Stimulated activated CD8-positive, alpha-beta memory T cell treated with anti-CD3 and anti-CD28 coated beads, Interleukin-7, amount 100 ng/mL, for 1 hour (primary cell): ENCODE measurements at places on chromosomes 4 and X.
A peak's percentile ranks its signal among the peaks of the same experiment; 100 is the strongest.

GRCh38 chr4:19455850-19456602 lies 795.7 kb upstream of the SLIT2 start:
- no peak for DNase-seq

DNA sequence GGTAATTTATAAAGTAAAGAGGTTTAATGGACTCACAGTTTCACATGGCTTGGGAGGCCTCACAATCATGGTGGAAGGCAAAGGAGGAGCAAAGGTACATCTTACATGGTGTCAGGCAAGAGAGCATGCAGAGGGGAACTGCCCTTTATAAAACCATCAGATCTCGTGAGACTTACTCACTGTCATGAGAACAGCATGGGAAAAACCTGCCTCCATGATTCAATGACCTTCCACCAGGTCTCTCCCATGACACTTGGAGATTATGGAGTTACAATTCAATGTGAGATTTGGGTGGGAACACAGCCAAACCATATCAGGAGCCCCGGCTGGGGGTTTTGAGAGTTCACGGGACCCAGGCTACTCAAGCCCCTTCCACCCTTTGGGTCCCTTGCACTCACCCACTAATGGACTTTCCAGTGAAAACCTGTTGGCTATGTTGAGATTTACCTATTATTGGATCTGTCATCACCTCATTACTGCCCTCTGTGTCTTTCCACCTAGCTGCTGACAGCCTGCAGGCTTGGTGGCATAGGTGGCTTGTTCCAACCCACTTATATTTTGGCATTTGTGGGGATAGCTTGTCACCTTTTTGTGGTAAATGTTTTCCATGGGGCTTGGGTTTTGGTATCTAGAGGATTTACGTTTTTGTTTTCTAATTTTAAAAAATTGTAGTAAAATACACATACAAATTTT lies 24.0 kb downstream of the IGFBP7 start:
- DNase-seq: no peak

GRCh38 chr4:74428276-74428675 lies 16.7 kb upstream of the AREG start:
- DNase-seq: no peak

GRCh38 chrX:22063284-22063683 lies 31.2 kb downstream of the PHEX start:
- no peak for DNase-seq

DNA sequence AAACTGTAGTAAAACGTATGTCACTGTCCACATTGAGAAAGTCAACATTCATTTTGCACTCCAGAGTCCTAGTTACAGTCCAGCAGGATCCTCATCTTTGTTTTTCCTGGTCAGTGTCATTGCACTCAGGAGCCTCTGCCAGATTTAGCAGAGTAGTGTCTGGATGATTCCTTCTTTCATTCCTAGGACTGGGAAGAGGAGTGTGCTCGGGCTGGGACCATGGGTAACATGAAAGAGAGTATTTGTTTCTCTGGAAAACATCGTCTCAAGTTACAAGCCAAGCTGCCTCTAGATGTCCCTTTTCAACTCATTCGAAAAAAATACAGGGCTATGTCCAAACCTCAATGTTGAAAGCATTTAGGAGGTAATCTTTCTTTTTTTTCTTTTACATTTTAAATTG lies 69.9 kb upstream of the TNIP3 start:
- no peak for DNase-seq

DNA sequence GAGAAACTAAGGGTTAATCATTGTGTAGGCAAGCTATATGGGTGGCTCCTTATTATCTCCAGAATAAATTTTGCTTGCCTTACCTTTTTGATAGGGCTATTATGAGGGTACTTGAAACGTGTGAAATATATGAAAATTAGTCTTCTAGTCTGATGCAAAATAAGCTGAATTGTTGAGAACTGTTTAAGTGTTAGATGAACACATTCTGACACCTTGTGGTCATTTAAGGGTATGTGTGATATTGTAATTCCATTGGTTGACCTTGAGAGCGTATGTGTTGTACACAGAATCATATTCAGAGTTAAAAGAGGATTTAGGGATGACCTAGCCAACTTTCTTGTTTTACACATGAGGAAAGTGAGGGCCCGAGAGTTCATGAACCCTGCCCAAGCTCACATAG lies 44.6 kb upstream of the LINC00632 start:
- no peak for DNase-seq

- DNase-seq: no peak
Measured at GRCh38 chr4:17336986-17337385, 174.9 kb downstream of the QDPR start.

DNA sequence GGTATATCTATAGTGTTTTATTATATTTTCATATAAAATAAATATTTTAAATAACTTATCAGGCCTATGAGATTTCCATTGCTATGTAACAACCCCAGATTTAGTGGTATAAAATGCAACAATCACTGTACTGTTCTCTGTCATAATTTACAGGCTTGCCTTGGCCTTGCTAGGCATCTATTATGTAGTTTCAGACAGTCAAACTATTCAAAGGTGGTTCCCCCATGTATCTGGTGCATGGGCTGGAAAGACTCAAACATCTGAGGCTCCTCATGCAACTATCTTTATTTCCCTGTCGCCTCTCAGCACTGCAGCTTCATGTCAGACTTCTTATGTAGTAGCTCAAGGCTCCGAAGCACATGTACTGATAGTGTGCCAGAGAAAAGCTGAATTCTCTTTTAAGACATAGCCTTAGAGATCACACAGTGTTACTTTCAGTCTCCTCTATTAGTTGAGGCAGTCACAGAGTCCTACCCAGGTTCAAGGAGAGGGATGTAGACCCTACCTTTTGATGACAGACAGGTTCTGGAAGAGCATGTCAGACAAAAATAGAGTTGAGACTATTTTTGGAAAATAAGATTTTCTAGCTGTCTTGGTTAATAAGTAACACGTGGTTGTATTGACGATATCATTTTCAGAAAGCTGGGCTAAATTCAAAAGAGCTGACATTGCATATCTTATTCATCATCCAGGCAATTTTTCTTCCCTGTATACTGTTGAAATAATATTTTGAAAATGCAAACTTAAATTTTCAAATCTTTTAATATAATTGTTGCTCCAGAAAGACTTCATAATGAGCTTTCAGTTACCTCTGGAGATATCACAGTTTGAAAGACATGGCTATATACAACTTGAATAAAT lies 19.4 kb downstream of the MTTP start:
- no peak for DNase-seq

DNA sequence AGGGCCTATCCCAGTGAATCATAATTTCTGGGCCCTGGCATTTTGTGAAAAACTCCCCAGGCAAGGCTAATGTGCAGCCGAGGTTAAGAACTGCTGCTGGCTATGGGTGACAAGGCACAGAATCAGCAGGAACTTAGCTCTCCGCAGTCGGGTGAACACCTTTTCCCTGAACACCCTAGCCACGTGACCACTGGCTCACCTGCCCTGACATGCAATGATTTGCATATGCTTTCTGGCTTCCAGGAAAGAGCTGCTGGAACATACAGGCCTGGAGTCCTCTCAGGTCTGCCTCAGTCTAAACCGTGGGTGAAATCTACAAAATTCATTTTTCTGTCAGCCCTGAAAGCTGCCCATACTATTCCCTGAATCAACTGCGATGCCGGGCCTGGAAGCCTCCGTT lies 56.6 kb downstream of the ZNF827 start:
- no peak for DNase-seq

GRCh38 chrX:44770121-44770520 lies 73.7 kb upstream of the DUSP21 start:
- DNase-seq: no peak

DNA sequence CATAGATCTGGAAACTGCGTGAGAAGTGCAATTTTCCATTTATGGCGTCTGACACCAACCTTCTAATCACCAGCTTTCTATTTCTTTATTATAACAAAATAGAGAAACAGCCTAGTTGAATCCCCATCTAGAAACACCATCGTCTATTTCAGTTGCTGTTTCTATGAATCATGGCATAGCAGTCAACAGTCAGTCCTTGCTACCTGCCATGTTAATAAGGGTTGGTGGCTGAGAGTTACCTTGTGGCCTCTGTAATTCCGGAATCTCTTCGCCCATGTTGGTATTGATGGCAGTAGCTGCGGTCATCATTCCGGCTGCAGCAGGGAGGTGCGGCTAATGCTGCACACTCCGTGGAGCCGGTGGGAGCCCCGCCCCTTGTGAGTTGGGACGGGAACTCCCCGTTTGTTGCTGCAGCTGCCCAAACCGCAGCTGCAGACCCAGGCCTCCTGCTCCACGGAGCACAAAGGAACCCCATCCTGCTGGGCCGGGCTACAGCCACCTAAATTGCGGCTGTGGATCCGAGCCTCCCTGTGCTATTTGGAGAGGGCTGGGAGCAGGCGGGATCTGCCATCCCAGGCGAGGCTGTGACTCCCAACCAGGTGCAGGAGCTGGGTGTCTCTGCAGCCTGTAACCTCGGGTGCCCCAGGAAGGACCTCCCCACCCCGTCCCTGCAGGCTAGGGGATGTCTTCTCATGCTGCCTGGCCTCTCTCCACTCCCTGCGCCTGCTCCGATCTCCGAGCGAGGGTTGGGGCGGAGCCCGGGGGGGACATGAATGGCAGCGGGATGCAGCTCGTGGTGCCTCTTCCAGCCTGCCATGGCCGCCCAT lies 115.4 kb upstream of the STK26 start:
- DNase-seq: no peak

GRCh38 chrX:73851014-73852009 lies 288.3 kb downstream of the CHIC1 start:
- DNase-seq: peak; percentile 32

GRCh38 chr4:171851295-171851694 lies 38.1 kb downstream of the GALNTL6 start:
- DNase-seq: no peak

DNA sequence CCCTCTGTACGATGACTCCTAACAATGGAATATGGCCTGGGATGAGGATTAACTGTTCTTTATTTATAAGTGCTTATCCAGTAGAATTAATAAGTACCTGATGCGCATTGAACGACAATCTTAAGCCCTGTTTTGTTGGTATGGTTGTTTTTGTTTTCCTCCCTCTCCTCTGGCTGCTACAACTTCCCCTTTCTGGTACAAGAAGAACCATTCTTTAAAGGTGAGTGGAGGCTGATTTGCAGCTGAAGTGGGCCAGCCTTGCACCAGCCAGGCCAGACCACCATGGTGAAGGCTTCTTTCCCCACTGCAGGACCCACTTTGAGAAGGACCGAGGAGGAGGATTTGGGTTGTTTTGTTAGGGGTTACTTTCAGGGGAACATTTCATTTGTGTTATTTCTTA lies 113.3 kb downstream of the PARM1 start:
- DNase-seq: no peak

- DNase-seq: no peak
Measured at GRCh38 chrX:70038951-70039350, 10.8 kb downstream of the AWAT2 start.

- no peak for DNase-seq
Measured at GRCh38 chr4:34534916-34535315, 1709.4 kb downstream of the ARAP2 start.

GRCh38 chr4:129603241-129603931 lies 507.4 kb downstream of the C4orf33 start:
- DNase-seq: no peak

GRCh38 chrX:1587161-1587560 lies 4.2 kb upstream of the AKAP17A start:
- no peak for DNase-seq

- DNase-seq: no peak
Measured at GRCh38 chr4:142600952-142601351, 245.1 kb downstream of the INPP4B start.

DNA sequence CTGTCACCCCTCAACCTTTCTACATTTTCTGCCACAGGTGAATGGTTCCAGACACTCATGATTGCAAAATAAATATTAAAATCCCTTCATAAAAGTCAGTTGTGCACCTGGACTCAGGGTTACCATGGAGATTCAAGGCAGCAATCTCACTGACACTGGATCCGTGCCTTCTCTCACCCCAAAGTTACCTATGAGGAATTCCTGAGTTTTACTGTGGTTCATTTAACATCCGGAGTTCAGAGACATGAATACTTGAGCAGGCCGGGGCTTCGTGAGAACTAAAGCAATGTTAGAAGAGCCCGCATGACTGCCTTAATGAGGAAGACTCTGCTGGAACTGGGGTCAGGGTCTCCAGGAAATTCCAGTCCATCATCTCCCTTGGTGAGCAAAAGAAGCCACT lies 12.5 kb upstream of the CLNK start:
- DNase-seq: no peak

- no peak for DNase-seq
Measured at GRCh38 chr4:93671093-93671492, 157.5 kb upstream of the ATOH1 start.

DNA sequence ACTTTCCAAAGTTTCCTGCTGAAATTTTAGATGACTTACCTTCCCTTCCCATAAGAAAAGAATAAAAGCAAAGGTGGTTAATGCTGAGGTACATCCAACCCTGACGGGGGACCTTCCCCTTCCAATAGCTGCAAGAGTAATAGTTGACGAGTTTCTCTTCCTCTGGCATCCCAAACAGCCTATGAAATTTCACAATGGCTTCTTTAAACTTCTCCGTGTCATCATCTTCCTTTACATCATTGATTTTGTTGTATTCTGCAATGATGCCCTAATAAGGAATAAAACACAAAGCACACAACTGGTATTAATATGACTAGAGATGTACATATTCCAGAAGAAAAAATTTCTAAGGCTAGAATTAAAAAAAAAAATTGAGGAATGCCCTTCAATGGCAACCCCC lies 76.6 kb downstream of the TBC1D9 start:
- no peak for DNase-seq

DNA sequence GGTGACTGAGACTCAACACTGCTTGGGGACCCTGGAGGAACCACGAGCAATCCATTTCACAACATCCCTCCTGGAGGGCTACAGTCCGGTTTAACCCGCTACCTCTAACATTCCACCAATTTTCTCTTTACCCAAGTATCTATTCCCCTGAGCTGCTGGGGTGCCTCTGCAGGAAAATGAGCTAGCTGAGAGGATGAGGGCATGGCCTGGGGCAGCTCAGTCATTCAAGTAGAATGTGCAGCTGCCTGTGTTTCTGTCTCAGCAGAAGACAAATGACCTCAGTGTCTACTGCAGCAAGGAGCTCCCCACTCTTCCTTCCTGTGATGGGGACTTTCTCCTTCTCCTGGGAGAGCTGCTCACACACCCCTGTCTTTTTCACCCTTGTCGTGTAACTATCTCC lies 120.8 kb downstream of the ZNF518B start:
- DNase-seq: no peak

- DNase-seq: no peak
Measured at GRCh38 chr4:27759611-27760575, 899.3 kb downstream of the STIM2 start.

DNA sequence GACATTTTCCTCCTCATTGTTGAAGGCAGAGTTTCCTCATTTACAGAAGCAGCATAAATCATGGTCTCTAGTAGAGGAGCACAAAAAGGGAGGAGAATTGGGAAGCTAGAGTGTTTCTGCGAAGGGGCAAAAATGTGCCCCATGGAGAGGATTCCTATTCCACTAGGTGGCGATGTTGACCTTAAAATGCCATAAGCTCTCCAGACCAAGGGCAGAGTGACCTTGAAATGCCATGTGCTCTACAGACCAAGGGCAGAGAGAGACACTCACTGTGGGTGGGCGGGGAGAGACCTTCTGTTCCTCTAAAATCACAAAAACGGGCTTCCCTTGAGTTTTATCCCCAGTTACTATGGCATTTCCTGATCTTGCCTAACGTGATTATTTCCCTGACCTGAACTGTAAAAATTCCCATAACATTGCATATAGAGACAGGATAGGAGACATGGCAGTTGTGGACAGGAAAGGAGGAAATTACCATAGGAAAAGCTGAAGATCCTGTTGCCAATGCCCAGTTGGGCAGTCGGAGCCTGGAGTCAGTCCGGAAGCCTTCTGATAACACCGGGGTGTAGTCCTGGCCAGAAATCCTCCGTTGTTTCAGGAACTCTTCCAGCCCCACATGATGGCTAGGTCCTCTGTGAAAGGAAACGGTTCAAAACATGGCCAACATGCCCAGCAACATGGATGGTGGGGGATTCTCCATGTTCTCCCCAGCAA lies 567.7 kb downstream of the MAGEB5 start:
- DNase-seq: no peak
